ENCODE measurements at places on chromosomes 3 and 15.
A peak's percentile ranks its signal among the peaks of the same experiment; 100 is the strongest.

DNA sequence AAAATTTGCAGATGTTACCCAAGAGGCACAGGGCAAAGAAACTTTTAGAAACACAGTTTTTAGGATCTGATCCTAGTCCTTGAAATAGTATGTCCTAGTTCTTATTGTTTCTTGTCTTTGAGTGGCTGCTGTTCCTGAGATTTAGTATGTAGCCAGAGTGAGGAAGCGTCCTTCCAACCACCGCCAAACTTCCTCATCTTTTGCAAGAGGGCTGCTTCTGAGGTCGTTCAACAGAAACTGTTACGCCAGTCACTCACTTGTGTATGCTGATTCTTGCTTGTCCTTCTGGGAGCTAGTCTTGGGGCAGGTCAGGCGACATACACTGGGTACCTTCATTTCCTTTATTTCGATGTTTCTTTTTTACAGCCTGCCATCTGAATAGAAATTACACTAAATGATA is 577.3 kb upstream of the ZNF717 start:
- no peak for DNase-seq

DNA sequence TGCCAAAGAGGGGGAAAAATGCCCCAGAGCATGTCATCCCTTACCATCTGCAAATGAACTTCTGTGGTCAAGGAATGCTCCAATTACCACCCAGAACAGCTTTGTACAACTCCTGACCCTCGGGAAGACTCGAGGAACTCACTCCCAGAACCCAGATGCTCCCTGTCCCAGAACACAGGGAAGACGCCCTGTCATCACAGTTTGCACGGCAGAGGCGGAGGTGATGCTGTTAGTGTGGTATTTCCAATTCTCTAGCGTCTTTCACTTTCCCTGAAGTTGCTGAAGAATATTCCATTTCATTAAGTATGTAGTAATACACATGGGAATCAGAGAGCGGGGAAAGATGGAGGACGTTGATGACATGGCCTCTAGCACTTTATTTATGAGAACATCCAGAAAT is 193.7 kb downstream of the TIGIT start:
- no peak for DNase-seq

- DNase-seq = no peak
These were observed 27.4 kb upstream of the CACNA2D3 start for GRCh38 chr3:54094926-54095325.

- no peak for DNase-seq
These were observed 667.6 kb downstream of the NAALADL2 start for GRCh38 chr3:175526609-175527280.

DNA sequence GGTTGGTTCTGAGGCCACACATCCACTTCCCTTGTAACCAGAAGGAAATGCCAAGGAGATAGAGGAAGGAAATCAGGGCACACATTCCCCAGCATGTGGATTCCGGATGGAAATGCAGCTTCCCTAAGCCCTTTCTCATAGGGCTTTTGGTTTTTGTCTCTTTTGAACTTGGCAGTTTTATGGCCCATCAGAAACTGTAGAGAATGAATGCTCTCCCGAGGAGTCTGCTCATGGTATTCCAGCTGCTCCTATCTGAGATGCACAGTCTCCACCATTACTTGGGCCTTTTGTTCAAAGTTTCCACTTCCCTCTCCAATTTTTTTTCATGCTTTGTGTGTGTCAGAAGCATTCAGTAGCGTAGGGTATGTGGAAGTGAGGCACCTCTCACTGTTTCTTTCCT is 21.2 kb downstream of the XYLB start:
- no peak for DNase-seq

DNA sequence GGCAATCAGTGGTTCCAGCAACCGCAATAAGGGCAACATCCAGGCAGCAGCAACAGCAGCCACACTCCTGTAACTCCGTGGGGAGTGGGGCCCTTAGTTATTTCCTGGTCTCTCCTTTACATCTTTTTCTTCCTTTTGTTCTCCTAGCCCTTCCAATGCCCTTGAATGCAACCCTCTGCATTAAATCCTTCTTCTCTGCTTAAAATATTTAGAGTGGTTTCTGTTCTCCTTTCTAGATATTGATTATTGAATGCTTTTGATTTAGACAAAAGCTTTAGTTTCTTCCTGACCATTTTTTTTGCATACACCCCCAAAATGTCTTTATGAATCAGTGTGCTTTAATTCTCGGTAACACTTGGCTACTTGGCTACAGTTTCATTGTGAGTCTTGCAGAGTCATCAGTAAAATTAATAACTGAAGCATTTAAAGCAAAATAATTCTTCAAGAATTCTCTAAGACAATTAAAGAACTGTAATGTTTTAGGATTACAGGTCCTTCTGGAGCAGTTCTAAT is 586.1 kb downstream of the MECOM start:
- DNase-seq = no peak

GRCh38 chr3:119177321-119177720 is 3.9 kb downstream of the UPK1B start:
- no peak for DNase-seq

DNA sequence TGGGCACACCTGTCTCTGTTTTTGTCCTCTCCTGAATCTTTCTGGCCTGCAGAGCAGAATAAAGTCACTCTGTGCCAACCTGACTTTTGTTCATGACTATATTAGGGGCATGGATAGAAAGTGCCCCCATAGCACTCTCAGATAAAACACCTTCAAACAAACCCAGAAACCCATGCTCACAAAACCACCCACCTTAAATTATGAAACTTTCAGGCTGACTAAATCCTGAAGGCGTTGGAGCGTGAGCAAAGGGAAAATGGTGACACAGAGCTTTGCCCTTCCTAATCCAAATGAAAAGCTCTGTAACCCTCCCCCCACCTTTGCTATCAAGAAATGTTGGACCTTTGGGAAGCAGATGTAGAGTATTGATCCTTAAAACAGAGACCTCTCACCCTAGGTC is 138.9 kb downstream of the IGF1R start:
- no peak for DNase-seq

- DNase-seq = no peak
These were observed 79.2 kb upstream of the ABHD17C start for GRCh38 chr15:80615783-80616391.

- no peak for DNase-seq
These were observed 110.3 kb downstream of the PLOD2 start for GRCh38 chr3:146050691-146051090.

- DNase-seq = no peak
These were observed 27.0 kb upstream of the CSPG5 start for GRCh38 chr3:47605652-47606051.

- DNase-seq = no peak
These were observed 490.5 kb upstream of the NR2F2 start for GRCh38 chr15:95840004-95840403.

DNA sequence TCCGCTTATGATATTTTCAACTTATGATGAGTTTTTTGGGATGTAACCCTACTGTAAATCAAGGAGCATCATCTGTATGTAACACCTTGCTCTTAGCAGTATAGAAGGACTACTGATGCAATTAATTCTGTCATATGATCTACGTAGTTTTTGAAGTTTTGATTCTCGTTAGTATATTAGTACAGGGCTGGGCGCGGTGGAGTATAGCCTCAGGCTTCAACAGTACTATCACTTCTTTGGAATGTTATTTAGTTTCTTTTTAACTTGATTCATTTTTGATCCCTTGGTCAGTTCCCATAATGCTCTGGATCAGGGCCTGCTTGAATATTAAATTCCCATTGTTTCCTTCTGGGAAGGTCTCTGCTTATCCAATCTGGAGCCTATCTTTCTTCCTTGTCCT is 23.9 kb upstream of the AP4E1 start:
- no peak for DNase-seq

DNA sequence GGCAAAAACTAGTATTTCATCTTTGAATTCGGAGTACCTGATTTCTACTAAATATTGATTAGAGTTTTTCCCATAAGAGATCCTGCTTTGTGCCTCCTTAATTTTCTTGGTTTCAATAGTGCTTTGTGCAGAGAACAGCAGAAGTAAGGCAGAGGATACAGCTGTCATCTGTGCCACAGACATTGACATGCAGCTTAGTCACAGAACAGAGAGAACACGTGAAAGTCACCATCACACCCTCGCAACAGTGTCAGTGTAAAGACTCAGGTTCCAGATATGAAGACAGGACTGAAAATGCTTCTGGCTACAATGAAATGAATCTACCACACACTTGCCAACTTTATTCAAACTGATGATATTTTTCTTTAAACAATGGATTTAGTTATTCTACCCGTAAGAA is 942.8 kb upstream of the CFAP20DC start:
- DNase-seq = no peak

DNA sequence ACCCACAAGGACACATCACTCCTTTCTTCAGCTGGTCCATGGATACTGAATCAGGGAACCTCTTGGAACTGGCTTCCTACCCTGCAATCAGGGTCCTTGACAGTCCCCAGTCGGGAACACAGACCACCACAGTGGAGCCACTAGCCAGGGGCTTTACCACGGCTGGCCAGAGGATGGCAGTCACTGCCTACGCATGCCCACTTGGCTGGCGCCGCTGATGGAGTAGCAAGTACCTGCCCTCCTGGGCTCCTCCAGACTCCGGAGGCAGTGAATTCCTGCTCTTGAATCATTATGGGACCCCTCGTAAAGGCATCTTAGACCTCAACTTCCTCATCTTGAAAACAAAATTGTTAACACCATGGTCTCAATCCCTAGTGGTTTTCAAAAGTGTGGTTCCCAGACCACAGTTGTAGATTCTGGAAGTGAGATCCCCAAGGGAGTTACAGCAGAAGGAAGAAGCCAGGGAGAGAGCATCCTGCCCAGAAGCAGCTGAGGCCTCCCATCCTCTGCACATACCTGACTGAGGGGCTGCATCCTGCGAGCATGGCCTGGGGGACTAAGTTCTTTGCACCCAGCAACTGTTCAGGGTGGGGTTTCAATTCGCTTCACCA is 9.1 kb upstream of the SKIC8 start:
- peak; percentile 27 for DNase-seq

DNA sequence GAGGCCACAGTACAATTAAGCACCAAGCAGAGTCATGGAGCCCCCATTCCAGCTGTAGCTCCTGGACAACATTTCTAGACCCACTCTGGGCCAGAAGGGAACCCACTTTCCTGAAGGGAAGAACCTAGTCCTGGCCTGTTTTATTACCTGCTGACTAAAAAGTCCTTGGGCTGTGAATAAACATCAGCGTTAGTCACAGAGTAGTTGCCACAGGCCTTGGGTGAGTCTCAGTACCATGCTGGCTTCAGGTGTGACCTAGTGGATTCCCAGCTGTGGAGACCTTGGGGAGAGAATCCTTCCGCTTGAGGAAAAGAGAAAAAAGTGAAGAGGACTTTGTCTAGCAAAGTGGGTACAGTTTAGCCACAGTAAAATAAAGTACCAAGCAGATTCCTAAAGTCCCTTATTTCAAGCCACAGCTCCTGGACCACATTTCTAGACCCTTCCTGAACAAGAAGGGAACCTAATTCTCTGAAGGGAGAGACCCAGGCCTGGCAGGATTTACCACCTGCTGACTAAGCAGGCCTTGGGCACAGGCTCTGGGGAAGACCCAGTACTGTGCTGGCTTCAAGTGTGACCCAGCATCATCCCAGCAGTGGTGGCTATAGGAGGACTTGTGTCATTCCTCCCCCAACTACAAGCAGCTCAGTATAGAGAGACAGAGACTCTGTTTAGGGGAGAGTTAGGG is 118.3 kb upstream of the KCNH8 start:
- no peak for DNase-seq

- DNase-seq = no peak
These were observed 57.3 kb upstream of the SPRED1 start for GRCh38 chr15:38195191-38195901.

DNA sequence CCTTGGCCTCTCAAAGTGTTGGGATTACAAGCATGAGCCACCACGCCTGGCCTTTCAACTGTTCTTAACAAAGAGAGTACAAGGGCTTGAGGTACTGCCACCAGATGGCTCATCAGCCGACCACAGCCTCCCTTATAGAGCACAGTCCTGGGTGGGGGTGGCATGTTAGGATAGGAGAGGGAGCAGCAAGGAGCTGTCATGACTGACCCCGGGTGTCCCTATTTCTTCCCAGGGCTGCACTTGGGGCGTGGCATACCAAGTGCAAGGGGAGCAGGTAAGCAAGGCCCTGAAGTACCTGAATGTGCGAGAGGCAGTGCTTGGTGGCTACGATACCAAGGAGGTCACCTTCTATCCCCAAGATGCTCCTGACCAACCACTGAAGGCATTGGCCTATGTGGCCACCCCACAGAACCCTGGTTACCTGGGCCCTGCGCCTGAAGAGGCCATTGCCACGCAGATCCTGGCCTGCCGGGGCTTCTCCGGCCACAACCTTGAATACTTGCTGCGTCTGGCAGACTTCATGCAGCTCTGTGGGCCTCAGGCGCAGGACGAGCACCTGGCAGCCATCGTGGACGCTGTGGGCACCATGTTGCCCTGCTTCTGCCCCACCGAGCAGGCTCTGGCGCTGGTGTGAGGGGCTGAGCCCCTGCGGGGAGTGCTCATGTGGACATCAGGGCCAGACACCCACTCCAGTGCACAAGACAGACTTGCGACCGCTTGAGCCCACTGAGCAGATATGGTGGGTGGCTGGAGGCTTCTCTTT is 2.1 kb downstream of the CHAC1 start:
- no peak for DNase-seq

DNA sequence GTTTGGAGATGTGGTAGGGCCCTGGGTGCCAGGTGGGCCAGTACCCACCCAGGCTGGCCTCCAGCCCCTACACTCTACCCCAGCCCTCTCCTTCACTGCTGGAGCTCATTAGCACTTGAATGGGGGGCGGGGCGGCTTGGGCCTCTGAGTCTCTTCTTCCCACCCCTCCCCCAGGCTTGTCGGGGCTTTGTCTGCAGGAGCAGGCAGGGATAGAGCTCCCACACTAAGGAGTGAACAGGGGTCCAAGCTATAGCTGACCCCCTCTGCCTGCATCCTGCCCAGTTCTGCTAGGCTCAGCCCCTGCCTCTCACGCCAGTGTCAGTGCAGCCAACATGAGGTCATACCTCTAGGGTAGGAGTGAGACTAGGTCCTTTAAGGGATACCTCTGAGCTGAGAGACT is 5.2 kb downstream of the GNAI2 start:
- DNase-seq = no peak

GRCh38 chr3:195701042-195701915 is 19.5 kb upstream of the MUC20 start:
- no peak for DNase-seq

DNA sequence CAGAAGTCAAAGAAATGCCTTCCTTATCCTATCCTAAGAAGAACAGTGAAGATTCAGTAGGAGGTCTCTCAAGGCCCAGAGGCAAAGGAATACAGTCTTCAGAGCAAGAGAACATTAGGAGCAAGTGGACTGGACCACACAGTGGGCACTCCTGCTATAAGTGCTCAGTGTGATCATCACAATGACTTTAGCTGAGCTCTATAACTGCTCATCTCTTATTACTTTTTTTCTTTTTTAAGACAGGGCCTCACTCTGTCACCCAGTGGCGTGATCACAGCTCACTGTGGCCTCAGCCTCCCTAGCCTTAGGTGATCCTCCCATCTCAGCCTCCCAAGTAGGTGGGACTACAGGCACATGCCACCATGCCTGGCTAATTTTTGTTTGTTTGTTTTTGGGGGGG is 48.1 kb downstream of the COL8A1 start:
- no peak for DNase-seq

Measured in CD4-positive, alpha-beta T cell treated with Interleukin-15 for 4 hours (primary cell).